Smooth muscle cell of the brain vasculature (primary cell): ENCODE measurements at places on chromosomes 1 and 21.

DNA sequence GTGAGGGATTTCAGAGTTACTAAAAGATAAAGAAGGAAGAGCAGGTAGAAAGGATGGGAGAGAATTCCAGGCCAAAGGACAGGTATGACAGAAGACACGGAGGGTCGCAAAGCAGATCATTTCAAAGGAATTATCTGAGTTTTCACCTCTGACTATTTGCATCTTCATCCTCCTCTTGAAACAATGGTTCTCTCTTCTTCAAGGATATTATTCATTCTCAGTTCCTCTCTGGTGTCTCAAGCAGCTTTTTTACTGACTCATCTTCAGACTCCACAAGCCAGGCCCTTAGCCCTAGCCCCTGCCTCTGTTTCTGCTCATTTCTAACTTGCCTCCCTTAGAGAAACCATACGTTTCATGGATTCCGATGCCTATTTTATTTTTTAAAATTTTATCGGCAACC lies 15.0 kb downstream of the DDX59 start:
- DNase-seq, result no peak

GRCh38 chr1:47986761-47987200 lies 10.4 kb downstream of the TRABD2B start:
- DNase-seq, result no peak

- no peak for DNase-seq
Measured at GRCh38 chr21:27422435-27422834, 455.5 kb upstream of the ADAMTS5 start.

DNA sequence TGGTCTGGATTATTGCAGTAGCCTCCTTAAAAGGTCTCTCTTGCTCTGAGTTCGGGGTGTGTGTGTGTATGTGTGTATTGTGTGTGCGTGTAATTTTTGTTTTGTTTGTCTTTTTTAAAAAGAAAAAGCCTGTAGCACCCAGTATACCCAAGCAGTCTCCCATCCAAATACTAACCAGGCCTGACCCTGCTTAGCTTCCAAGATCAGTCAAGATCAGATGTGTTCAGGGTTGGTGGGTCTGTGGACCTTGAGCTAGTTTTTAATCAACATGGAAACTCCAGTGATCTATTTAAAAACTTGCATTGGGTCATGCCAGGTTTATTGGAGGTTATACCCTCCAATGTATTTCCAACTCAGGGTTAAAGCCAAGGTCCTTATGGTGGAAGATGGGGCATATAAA lies 40.3 kb downstream of the FNBP1L start:
- no peak for DNase-seq

GRCh38 chr1:77511440-77511840 lies 171.0 kb downstream of the ZZZ3 start:
- no peak for DNase-seq

DNA sequence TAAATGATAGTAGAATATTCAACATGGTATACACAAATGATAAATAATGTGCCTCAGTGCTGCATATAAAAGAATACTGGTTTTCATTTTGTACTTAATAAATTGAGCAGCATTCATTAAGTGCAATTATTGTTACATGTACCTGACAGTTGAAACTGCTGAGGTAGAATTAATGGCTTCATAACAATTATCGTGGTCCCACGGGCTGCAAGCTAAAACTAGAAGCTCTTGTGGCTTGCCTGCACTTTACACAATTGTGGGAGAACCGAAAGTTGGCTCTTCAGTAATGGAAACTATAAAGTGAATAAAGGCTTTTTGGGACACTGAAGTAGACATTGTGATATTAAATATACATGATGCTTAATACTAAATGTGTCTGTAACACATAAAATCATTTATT lies 23.2 kb downstream of the INSL5 start:
- no peak for DNase-seq

DNA sequence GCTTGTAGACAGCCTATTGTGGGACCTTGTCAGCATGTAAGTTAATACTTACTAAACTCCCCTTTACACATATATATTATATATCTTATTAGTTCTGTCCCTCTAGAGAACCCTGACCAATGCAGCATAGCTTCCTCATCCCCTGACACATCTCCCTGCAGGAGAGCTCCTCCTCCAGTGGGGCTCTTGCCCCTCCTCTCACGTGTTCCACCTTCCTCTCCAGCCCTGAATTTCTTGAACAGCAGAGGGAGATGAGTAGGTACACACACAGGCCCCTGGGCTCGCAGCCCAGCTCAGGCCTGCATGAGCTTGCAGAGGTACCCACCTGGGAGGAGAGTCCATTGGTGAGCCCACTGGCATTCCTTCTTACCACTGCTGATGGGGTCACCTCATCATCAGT lies 27.3 kb upstream of the GOLT1A start:
- no peak for DNase-seq

DNA sequence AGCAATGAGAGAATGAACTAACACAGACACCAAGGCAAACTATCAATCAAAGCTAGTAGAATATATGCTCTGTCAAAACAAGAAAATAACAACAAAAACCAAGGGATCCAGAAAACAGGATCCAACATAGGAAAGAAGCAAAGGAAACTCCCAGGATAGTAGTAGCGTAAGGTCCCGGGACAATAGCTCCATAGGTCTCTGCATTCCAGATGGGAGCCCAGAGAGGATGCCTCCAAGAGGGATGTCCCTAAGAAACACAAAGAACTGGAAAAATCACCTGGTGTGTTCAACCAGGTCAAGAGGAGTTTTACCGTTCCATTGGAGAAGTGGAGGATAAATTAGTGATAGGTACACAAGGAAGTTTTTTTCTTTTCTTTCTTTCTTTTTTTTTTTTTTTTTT lies 5.7 kb upstream of the FAM43B start:
- DNase-seq, result no peak

GRCh38 chr1:208280681-208281450 lies 36.7 kb upstream of the PLXNA2 start:
- DNase-seq, result no peak

DNA sequence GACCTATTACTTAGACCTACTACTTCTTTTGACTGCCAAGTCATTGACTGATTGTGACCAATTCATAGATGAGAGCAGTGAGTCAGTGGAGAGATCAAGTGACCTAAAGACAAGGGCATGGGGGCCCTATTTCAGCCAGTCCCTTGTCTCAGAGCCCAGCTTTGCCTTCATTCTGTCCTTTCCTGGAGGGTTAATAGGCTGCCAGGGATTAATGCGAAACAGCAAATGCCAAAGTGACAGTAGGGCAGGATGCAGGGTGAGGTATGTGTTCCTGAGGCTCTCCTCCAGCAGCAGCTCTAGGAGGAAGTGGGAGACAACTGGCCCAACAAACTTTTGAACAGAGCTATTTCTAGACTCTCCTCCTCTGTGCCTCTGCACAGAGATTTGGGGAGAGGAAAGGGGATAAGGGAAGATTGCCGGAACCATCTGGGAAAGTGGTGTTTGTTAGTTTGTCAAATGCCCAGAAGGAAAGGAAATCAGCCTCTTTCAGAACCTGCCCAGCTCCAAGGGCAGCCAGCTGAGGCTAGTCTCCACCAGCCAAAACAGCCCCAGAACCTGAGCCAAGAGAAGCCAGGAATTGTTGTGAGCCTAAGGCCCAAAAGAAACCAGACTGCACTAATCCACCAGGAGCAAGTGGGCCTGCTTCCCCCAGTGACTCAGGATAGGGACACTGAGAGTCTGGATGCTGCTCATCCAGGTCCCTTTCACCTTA lies 4.9 kb upstream of the S100A3 start:
- no peak for DNase-seq

DNA sequence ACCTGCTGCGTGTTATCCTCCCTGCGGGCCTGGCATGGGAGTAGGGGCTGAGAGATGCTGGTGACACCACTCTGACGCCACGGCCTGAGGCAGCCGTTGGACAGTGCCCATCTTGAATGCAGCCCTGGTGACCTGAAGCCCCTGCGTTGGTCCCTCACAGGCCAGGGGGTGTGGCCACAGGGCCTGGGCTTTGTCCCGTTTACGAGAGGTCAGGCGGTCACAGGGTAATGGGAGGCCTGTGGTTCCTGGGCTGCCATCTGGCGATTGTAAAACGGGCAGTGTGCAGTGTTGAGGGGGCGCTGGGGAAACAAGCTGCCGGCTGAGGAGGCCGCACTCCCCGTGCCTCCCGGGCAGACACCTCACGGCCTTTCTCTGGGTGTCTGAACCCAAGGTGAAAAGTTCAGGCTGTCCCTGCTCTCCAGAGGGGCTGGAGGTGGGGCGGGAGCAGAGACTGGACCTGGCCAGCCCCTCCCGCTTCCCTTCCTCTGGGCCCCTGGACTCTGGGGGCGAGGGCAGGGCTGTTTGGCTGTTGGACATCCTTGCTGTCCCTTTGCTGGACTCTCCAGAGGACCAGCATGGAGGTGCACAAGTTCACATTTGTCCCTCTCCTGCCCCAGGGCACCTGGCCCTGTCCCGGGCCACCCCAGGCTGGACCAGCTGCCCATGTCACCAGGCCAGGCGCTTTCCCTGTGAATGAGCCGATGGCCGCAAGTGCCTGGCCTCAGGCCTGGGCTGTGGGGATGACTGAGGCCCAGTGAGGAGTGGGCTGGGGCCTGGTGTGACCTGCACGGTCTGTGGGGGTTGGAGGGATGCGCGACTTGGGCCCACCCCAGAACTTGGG lies 42.4 kb downstream of the SKI start:
- no peak for DNase-seq

- no peak for DNase-seq
Measured at GRCh38 chr1:221716713-221717484, 25.0 kb downstream of the DUSP10 start.

GRCh38 chr1:225608014-225608796 lies 44.7 kb downstream of the ENAH start:
- DNase-seq, result no peak

- no peak for DNase-seq
Measured at GRCh38 chr1:63810936-63811469, 37.2 kb downstream of the ROR1 start.

DNA sequence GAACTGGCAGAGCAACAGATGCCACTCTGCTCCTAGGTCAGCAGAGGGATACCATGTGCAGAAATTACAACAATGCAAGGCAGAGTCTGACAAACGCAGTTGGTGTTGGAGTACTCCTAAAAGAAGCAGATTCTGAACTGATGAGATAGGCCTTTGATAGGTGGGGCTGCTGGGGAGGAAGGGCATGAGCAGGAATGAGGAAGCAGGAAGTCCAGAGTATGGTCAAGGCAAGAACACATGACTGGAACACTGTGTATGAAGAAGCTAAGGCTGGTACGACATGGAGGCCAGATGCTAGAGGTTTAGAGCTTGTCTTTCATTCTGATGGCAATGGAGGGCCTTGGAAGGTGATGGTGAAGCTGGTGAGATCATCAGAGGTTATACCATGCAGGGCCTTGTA lies 11.5 kb upstream of the THRAP3 start:
- no peak for DNase-seq

DNA sequence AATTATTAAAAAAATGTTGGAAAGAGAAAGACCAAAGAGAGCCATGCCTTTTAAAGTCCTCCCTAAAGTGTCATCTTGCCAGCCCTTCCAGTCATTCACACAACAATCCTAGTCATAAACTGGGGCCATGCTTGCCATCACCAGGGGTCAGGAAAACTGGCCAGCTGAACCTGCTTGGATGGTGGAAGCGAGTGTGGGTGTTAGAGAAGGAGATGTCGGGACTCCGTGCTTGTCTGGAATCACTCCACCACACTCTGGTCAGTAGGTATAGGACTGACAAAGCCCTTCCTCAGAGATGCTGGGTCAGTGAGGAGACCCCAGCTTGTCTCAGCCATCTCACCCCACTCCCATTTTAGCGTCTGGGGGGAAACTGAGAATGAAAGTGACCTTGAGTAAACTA lies 3.3 kb upstream of the HAPLN2 start:
- DNase-seq, result no peak

DNA sequence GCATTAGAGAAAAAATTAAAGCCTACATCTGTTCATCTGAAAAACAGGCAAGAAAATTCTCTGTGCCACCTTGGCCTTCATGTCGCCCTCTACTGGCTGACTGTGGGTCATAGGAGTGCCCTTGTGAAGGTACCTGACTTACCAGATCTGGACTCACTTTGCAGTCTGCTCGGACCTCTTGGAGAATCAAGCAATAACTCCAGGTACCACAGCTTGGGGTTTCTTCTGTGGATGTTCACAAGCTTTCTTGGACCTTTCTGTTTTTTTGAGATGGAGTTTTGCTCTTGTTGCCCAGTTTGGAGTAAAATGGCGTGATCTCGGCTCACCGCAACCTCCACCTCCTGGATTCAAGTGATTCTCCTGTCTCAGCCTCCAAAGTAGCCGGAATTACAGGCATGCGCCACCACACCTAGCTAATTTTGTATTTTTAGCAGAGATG lies 2.4 kb upstream of the PRAMEF18 start:
- DNase-seq, result no peak

GRCh38 chr1:168110896-168111545 lies 25.7 kb downstream of the GPR161 start:
- DNase-seq, result no peak

DNA sequence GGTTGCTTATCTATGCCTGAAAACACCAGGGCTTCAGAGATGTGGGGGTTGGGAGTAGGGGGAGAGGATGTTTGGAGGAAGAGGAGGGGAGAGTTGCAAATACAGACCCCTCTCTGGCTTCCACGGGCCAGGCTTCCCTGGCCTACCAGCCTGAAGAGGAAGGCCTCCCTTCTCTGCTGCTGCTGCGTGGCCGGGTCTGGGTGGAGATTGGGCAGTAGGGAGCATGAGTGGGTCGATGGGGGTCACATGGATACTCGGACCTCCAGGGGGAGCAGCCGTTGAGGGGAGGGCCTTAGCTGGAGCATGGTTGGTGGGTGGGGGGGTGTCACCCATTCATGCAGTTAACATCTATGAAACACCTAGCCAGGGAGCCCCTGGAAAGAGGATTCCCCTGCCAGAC lies 1.5 kb downstream of the RORC start:
- no peak for DNase-seq

- DNase-seq, result no peak
Measured at GRCh38 chr1:150152772-150153456, 3.2 kb downstream of the PLEKHO1 start.

GRCh38 chr1:200959411-200959921 lies 64.0 kb downstream of the KIF21B start:
- no peak for DNase-seq

- no peak for DNase-seq
Measured at GRCh38 chr1:185008838-185009237, 34.5 kb upstream of the NIBAN1 start.

GRCh38 chr1:199098468-199098867 lies 459.6 kb downstream of the PTPRC start:
- no peak for DNase-seq

- no peak for DNase-seq
Measured at GRCh38 chr1:172970186-172970585, 80.6 kb downstream of the TNFSF18 start.

DNA sequence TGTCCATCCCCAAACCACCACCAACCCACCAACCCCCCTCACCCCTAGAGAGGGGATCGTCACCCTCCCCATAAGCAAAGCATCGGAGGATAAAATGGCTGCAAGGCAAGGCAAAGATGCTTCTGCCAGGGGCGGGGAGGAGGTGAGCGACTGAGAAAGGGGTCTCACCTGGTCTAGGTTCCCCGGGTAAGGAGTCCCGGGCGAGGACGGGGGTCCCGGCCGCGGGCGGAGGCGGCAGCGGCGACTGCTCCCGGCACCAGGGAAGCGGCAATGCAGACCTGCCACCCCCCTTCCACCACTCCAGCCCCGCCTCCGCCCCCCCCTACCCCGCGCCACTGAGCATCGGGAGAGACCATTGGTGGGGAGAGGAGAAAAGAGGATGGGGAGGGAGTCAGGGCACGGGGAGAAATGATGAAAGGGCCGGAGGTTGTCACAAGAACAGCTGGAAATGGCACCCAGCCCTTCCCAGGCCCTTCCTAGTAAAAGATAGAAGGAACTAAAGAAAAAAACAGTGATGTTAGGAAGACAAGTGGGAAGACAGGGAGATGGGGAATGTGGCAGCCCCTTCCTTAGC lies at the start of gene SV2A:
TSS of gene SV2A (minus strand) at position 274 of the 574 bp plus-strand sequence. CDS start 4,004 bp downstream, outside the sequence.
- no peak for DNase-seq
